Pancreas (tissue), 10 donors: ENCODE measurements at places on chromosomes 6 and 20. TPM values are rescaled to one million over a fixed set of nuclear protein-coding genes. Genes with fewer than 3 reads are reported as not detected.
A peak's percentile ranks its signal among the peaks of the same experiment; 100 is the strongest.

- DNase-seq = no peak
Observed at GRCh38 chr6:97133067-97133466, 149.9 kb downstream of the MMS22L start.

- DNase-seq = no peak
Observed at GRCh38 chr20:33859157-33859695, 48.1 kb downstream of the CHMP4B start.

GRCh38 chr6:35829306-35829705 is 24.2 kb downstream of the LHFPL5 start:
- DNase-seq = no peak

GRCh38 chr6:119728220-119728750 is 378.7 kb upstream of the MAN1A1 start:
- DNase-seq = no peak

GRCh38 chr6:87639373-87639772 is 49.4 kb downstream of the ORC3 start:
- no peak for DNase-seq

DNA sequence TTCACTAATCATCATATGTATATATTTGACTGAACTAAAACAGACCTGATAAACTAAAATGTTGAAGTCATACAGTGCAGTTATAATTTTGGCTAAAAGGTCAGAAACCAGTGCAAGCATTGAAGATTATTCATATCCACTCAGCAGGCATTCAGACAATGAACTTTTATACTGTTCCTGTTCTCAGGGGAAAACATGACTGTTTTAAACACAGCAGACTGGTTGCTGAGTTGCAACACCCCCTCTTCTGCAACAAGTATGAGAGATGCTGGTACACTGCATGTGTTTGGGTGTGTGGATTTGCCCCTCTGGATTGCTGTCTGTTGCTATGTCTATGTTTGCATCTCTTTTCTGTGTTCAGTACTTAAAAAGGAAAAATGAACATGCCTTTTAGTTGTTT is 206.8 kb downstream of the EYA4 start:
- no peak for DNase-seq

DNA sequence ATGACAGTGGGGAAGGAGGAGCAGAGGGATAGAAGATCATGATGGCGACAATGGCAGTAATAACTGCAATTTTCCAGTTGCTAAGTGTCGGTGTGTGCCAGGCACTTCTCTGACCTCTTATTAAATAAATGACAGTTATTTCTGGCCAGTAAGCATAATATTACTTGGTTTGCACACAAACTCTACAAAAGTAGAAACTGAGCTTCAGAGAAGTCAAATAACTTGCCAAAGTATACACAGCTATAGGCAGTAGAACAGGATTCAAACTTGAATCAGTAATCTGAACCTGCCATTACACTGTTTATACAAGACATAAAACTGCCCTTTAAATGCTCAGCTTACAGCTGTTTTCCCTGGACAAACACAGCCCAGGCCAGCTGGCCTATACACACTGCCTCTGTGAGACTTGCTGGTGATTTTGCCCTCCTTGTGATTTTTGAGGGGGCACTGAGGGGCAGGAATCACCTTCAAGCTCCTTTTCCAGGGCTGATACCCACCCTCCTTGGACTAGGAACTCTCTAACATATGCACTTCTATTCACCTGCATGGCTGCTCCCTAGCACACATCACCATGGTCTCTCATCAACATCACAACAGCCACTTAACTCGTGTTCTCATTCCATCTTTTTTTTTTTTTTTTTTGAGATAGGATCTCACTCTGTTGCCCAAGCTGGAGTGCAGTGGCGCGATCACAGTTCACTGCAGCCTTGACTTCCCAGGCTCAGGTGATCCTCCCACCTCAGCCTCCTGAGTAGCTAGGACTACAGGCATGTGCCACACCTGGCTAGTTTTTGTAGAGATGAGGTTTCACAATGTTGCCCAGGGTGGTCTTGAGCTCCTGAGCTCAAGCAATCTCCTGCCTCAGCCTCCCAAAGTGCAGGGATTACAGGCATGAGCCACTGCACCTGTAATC is 63.6 kb downstream of the SLC23A2 start:
- no peak for DNase-seq

DNA sequence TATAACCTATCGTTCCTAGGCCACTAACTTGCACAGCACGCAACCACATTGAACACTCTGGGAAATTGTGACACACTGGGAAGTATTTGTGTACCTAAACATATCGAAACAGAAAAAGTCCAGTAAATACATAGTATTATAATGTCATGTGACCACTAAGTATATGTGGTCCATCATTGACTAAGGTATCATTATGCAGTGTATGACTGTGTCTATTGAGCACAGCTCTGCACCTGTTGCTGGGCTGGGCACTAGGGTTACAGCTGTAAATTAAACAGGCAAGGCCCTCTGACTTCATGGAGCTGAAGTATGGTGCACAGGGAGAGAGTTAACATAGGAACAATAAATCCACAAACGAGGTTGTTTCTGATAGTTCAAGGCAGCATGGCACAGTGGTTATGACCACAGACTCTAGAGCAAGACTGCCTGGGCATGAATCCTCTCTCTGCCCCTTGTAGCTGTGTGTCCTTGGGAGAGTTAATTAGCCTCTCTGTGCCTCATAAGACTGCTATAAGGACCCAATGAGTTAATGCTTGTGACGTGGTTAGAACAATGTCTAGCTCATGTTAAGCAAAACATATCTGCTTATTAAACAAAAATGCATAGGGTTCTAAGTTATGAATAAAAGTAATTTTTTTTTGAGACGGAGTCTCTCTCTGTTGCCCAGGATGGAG is 10.6 kb downstream of the BCAS1 start:
- no peak for DNase-seq

DNA sequence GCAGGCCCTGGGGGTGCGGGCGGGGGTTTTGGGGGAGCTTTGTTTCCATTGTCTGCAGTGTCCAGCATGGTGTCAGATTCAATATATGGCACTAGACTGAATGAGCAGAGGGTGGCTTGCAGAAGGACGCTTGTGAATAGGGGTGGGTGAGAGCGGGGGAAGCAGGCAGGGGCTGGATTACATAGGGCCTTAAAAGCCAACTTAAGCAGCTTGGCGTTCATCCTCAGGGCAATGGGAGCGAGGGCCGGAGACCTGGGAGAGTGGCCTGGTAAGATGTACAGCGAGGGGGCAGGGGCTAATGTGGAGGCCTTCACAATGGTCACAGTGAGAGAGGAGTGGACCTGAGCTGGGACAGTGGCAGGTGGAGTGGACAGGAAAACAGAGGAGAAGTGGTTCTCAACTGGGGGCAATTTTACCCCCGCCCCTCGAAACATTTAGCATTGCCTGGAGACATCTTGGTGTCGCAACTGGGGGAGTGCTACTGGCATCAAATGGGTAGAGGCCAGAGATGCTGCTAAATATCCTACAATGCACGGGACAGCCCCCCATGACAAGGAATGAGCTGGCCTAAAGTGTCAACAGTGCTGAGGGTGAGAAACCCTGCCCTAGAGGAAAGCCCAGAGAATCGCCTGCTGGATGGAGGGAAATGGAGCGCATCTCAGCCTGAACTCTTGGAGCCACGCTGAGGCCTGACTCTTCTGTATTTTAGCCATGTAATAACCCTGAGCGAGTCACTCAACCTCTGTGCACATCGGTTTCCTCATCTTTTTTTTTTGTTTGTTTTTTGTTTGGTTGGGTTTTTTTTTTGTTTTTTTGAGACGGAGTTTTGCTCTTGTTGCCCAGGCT is 15.1 kb upstream of the BAK1 start:
- no peak for DNase-seq

DNA sequence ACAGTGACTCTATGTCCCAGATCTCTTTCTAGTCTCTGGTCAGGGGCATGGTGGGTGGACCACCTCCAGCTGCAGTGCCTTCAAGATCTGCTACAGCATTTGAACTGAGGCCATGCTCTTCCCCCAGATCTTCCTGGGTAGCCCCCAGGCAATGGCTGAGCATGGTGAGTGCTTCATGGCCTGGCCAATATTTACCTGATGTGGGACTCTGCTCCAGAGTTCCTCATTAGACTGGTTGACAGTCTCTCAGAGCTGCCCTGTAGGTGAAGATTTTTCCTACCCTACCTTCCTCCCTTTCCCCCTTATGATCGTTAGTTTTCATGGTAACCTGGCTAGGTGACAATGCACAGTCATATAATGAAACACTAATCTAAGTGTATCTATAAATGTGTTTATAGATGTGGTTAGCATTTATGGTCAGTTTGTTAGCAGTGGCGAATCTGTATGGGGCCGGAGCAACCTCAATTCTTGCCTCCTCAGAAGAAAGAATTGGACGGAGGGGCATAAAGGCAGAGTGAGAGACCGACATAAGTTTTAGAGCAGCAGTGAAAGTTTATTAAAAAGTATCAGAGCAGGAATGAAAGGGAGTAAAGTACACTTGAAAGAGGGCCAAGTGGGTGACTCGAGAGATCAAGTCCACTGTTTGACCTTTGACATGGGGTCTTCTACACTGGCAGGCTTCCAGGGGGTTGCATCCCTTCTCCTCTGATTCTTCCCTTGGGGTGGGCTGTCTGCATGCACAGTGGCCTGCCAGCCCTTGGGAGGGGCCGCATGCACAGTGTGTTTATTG is 256.3 kb downstream of the CD83 start:
- no peak for DNase-seq

DNA sequence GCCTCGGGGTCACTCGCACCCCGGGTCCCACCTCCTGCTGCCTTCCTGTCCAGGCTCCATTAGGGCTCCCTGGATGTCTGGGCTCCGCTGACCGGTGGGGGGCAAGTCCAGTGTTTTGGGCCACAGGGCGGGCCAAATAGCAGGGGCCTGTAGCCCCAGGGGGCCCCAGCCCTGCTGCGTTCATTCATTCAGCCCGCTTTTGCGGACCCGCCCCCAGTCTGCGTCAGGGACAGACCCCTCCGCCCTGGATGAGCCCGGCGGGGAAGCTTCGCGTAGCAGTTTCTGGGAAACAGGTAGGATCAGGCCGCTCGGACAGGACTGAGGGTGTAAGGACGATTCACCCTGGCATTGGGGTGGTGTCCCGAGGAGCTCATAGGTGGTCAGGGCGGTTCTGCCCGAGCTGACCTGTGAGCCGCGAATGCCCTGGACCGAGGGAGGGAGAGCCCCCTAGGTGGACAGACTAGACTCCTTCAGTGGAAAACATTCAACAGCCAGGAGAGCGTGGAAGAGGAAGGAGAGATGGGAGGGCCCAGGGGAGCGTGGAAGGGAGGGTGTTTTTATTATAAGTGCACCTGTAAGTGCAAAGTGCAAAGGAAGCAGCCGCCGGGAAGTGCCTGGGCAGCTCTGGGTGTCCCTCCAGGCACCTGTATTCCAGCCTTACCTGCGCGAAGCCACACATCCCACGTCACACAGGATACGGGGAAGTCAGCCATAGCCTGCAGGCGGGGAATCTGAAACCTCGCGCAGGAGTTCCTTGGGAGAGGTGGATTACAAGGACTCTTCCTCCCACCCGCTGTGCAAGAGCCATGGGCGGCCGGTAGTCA is 662 bp downstream of the ENTPD6 start:
- DNase-seq = peak; percentile 72

GRCh38 chr6:118706702-118707101 is 55.3 kb upstream of the CEP85L start:
- no peak for DNase-seq

DNA sequence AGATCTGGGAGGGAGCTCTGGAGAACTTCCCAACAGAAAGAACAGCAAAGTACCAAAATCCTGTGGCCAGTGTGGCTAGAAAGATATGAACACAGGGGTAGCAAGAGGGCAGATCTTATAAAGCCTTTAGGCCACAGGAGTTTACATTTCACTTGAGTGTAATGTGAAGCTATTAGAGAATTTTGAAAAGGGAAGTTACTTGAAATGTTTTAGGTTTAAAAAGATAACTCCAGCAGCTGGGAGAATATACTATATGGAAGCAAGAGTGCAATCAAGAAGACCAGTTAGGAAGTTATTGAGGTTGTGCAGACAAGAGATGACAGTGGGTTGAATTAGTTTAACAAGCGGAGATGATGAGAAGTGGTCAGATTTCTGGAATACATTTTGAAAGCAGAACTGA is 7.9 kb downstream of the SUPT3H start:
- no peak for DNase-seq

DNA sequence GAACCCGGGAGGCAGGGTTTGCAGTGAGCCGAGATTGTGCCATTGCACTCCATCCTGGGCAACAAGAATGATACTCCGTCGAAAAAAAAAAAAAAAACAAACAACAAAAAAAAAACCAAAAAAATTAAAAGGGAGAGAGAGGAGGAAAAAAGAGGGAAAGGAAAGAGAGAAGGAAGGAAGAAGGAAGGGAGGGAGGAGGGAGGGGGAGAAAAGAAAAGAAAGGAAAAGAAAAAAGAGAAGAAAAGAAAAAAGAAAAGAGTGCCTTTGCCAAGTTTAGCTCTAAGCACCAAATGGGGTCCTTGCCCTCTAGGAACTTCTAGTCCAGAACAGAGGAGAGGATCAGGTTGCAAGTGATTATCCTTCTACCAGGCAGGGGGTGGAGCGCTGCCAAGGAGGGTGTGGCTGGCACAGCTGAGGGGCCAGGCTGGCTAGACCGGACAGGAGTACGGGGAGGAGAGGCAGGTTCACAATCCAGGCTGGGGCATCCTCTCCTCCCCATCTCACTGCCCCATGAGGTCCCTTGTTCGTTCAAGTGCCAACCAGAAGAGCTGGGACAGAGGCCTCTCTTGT is 19.1 kb downstream of the GNAS start:
- no peak for DNase-seq

GRCh38 chr6:39441301-39441700 is 118.8 kb upstream of the KCNK16 start:
- no peak for DNase-seq

GRCh38 chr6:11296449-11297375 is 64.2 kb upstream of the NEDD9 start:
- DNase-seq = no peak

- DNase-seq = no peak
Observed at GRCh38 chr6:106773996-106774629, 144.7 kb downstream of the QRSL1 start.

DNA sequence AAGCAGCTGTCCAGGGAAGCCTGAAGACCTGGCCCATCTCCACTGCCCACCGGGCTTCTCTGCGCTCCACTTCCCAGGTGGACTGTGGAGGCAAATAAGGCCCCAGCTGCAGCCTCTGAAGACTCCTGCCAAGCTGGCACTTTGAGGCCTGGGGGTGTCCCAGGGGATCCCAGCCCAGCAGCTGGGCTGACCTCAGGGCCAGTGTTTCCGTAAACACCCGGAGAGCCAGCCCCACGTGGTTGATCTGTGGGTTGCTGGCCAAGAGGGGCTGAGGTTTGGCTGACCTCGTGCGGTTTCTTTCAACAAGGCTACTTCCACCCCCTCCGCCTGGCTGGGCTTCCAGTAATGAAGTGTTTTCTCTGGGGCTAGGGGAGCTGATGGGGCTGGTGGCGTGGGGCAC is 12.4 kb upstream of the CCN5 start:
- DNase-seq = no peak

- DNase-seq = no peak
Observed at GRCh38 chr20:37257988-37258387, 3.6 kb downstream of the GHRH start.

- no peak for DNase-seq
Observed at GRCh38 chr6:150253489-150253888, 110.6 kb downstream of the PPP1R14C start.

Gene SAPCD1
- polyA plus RNA-seq = 11.1 TPM

Gene HSD17B8
- polyA plus RNA-seq = 47.4 TPM

Gene TRIM31
- polyA plus RNA-seq = 0.15 TPM

Gene FERMT1
- polyA plus RNA-seq = 2.5 TPM

Gene SGK2
- 12.6 TPM for polyA plus RNA-seq

Gene MAS1
- polyA plus RNA-seq = not detected

Gene C20orf141
- not detected for polyA plus RNA-seq

Gene AAR2
- 9.0 TPM for polyA plus RNA-seq

Gene DYNLT2
- polyA plus RNA-seq = 1.4 TPM

Gene SOX12
- polyA plus RNA-seq = 2.9 TPM

Gene ETV7
- polyA plus RNA-seq = 2.2 TPM

Gene MAPK14
- polyA plus RNA-seq = 6.8 TPM

Gene SERINC1
- polyA plus RNA-seq = 24.9 TPM
